ENCODE measurements at places on chromosomes 7 and 10. TPM values are rescaled to one million over a fixed set of nuclear protein-coding genes. Genes with fewer than 3 reads are reported as not detected.
A peak's percentile ranks its signal among the peaks of the same experiment; 100 is the strongest.

The KLF14 gene
- total RNA-seq: not detected

The NEUROD6 gene
- total RNA-seq: not detected

DNA sequence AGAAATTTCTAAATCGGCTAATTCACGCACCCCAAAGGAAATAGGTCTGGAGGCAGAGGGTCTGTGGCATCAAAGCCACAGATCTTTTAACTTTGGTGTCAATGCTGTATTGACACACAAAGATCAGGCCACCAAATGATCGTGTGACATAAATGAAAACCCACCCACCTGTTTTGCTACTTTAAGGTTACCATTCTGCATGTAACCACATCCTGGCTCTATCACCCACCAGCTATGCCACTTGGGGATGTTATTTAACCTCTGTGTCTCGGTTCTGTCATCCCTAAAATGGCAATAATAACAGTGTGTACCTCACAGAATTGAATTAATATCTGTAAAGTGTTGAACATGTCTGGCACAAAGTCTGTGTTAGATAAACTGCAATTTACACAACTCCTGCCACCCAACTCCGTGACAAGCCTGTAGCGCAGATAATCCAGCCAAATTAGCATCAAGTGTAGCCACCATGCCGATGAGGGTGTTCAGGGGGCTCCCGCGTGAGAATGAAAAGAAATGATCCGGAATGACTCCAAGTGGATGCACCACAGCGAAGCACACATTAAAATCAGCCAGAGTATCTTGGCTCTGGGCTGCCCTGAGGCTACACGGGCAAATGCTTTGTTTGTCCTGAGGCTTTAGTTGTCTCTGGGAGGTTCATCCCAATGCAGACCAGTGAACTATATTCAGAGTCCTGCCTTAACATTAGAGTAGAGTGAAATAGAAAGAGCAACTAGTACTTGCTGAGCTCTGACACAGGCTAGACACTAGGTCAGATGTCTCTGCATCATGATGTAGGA lies 158.4 kb upstream of the NEBL start:
- H3K4me1 ChIP-seq: no peaks in the 10 kb centered on the region
- no peak overlapping the region for H3K4me3 ChIP-seq
- no peak overlapping the region for H3K27ac ChIP-seq
- DNase-seq: no peak
- H3K36me3 ChIP-seq: no peaks in the 10 kb centered on the region

- H3K4me3 ChIP-seq: no peak overlapping the region
- H3K27me3 ChIP-seq: no peaks in the 10 kb centered on the region
- no peaks in the 10 kb centered on the region for H3K4me1 ChIP-seq
- DNase-seq: peak; percentile 67
Measured at GRCh38 chr7:38215735-38216670, 38.0 kb downstream of the STARD3NL start.

GRCh38 chr10:106439366-106439765 lies 725.1 kb downstream of the SORCS1 start:
- DNase-seq: no peak
- H3K4me3 ChIP-seq: no peak overlapping the region
- H3K27ac ChIP-seq: no peak overlapping the region

GRCh38 chr10:102675666-102676533 lies 31.6 kb downstream of the TRIM8 start:
- no peak overlapping the region for H3K27ac ChIP-seq
- H3K4me1 ChIP-seq: no peaks in the 10 kb centered on the region
- H3K36me3 ChIP-seq: no peaks in the 10 kb centered on the region
- no peaks in the 10 kb centered on the region for H3K27me3 ChIP-seq
- no peak overlapping the region for H3K4me3 ChIP-seq

- H3K4me3 ChIP-seq: no peak overlapping the region
- no peaks in the 10 kb centered on the region for H3K27me3 ChIP-seq
- no peaks in the 10 kb centered on the region for H3K4me1 ChIP-seq
Measured at GRCh38 chr10:14583252-14583651, 191.4 kb downstream of the FAM107B start.

DNA sequence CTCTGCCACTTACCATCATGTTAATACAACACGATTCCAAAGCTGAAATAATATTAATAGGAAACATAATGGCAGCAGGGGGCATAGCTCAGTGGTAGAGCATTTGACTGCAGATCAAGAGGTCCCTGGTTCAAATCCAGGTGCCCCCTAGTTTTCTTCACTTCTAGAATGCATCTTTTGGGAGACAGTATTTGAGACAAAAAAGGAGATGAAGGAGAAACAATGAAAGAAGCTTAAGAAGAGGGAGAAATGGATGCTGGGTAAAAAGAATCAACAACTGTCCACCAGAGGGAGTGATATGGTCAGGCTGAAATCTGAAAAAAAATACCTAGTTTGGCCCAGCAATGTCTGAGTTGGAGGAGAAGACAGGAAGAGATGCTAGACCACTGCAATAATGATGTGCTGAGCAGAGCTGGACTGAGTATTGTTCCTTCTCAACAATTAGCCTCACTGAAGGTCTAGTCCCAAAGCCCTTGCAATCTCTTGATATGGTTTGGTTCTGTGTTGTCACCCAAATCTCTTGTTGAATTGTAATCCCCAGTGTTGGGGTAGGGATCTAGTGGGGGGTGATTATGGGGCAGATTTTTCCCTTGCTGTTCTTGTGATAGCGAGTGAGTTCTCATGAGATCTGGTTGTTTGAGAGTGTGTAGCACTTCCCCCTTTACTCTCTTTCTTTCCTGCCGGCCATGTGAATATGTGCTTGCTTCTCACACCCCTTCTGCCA lies 48.3 kb downstream of the ZNF783 start:
- no peaks in the 10 kb centered on the region for H3K36me3 ChIP-seq
- H3K27me3 ChIP-seq: no peaks in the 10 kb centered on the region
- no peak for DNase-seq
- H3K4me3 ChIP-seq: no peak overlapping the region

GRCh38 chr10:51389415-51390321 lies 309.7 kb downstream of the CSTF2T start:
- no peak overlapping the region for H3K4me3 ChIP-seq
- no peak overlapping the region for H3K27ac ChIP-seq
- peak; percentile 47 for DNase-seq
- H3K27me3 ChIP-seq: no peaks in the 10 kb centered on the region
- H3K4me1 ChIP-seq: no peaks in the 10 kb centered on the region
- H3K36me3 ChIP-seq: no peaks in the 10 kb centered on the region

- H3K36me3 ChIP-seq: no peaks in the 10 kb centered on the region
- H3K4me3 ChIP-seq: no peak overlapping the region
- H3K27ac ChIP-seq: no peak overlapping the region
- DNase-seq: no peak
- no peaks in the 10 kb centered on the region for H3K27me3 ChIP-seq
Measured at GRCh38 chr10:5619362-5620211, 46.8 kb downstream of the ASB13 start.

DNA sequence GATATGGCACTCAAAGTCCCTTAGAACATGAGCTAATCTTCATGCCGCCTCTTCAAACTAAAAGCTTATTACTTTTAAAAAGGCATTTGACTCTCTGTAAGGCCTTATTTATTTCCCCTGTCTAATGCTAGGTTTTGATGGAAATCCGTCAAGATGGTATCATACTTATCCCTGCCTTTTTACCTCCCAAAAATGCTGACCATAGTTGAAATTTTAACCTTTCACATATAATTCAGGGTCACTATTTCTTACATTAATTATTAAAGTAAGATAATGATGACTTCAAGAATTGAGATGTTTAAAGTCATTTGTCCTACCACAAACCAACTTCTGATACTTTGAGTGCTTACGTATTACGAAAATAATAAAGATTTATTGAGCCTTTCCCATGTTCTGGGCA lies 12.3 kb upstream of the OSBPL3 start:
- H3K4me3 ChIP-seq: no peak overlapping the region
- H3K27me3 ChIP-seq: no peaks in the 10 kb centered on the region
- H3K27ac ChIP-seq: no peak overlapping the region
- no peak for DNase-seq

GRCh38 chr7:42960762-42961161 lies 28.6 kb downstream of the MRPL32 start:
- no peaks in the 10 kb centered on the region for H3K27me3 ChIP-seq
- H3K4me1 ChIP-seq: no peaks in the 10 kb centered on the region
- H3K4me3 ChIP-seq: no peak overlapping the region
- H3K27ac ChIP-seq: no peak overlapping the region
- no peaks in the 10 kb centered on the region for H3K36me3 ChIP-seq

- H3K27me3 ChIP-seq: no peaks in the 10 kb centered on the region
- no peak overlapping the region for H3K4me3 ChIP-seq
- H3K4me1 ChIP-seq: no peaks in the 10 kb centered on the region
- no peak overlapping the region for H3K27ac ChIP-seq
- H3K36me3 ChIP-seq: no peaks in the 10 kb centered on the region
Measured at GRCh38 chr10:95860166-95860940, 47.4 kb upstream of the CC2D2B start.

DNA sequence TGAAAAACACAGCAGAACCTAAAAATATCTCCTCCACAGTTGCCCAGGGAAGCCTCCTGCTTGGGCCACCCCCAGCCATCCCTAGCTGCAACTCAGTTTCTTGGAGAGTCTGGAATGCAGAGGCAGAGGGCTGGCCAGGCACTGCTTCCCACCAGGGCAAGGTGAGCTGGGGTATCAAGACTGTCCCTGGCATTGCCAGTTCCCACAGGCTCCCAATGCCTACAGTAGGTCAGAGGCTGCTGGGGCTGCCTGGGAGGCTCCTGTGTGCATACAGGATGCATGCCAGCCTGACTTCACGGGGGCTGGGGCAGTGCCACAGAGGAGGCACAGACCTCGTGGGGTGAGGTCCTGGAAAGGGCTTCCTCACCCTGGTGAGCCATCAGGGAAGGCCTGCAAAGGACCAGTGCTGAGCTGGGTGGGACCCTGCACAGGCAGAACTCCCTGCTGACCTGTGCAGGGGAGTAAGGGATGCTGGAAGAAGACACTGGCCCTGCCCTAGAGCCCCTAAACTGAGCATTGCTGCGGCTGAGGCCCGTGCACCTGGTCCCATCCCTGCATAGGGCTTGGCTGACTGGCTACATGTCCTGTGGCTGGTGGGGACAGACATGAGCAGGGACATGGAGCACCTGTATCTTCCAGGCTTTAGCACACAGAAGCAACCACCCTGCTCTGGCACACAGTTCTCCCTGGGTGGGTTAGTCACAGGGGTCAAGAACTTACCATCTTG lies 121.9 kb upstream of the RET start:
- H3K27ac ChIP-seq: no peak overlapping the region
- H3K4me3 ChIP-seq: no peak overlapping the region
- no peaks in the 10 kb centered on the region for H3K36me3 ChIP-seq
- no peaks in the 10 kb centered on the region for H3K4me1 ChIP-seq

GRCh38 chr7:55527307-55527706 lies 45.0 kb downstream of the VOPP1 start:
- no peak for DNase-seq
- H3K4me1 ChIP-seq: no peaks in the 10 kb centered on the region
- H3K4me3 ChIP-seq: no peak overlapping the region
- H3K36me3 ChIP-seq: no peaks in the 10 kb centered on the region
- no peaks in the 10 kb centered on the region for H3K27me3 ChIP-seq
- no peak overlapping the region for H3K27ac ChIP-seq

DNA sequence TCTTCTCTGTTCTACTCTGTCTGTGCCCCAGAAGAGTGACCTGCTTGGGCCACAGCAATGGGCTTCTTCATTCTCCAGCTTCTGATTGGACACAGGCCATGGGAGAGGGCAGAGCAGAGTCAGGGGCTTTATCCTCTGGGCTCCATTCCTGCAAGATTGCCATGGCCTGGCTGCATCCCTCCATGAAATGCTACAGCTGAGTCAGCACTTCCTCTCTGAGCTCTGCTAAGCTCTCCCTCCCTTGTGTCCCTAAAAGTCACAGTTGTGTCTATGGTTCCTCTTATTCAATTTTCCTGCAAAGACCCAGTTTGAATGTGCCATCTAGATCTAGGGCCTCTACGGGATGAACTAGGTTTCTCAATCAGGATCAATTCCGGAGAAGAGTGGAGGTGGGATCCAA lies 903.8 kb downstream of the TYW1 start:
- no peaks in the 10 kb centered on the region for H3K36me3 ChIP-seq
- no peak for DNase-seq

DNA sequence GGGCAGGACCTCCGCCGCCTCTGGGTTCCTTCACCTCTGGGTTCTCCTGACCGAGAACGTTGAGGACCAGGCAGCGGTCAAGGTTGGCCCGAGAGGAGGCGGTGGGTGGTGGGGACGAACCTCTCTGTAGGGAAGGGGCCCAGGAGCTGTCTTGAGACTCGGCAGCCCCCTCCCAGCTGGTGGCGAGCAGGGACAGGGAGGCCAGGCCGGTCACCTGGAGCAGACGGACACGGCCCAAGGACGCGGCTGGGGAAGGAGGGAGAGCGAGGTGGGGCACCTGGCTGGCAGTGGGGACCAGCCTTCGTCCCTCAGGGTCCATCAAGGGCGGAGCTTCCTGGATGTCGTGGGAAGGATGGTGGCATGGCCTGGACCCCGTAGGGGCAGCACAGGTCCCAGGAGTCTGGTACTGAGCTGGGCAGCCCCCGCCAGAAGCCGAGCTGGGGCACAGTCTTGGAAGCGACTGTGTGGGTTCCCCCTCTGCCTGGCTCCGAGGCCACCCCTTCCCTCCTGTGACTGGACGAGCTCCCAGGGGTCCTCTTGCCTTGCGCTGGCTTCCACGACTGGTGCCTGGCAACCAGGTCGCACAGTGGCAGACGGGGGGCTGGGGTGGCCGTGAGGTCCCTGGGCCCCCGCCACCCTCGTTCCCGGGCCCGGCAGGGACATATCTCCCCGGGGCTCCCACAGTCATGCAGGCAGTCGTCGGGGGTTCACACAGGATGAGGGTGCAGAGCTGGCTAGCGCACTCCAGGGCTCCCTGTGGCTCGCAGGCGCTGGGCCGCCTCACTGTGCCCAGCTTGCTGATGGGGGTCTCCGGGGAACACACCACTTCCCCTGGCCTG lies 89.9 kb downstream of the DNAJB6 start:
- DNase-seq: no peak
- H3K36me3 ChIP-seq: no peaks in the 10 kb centered on the region
- no peaks in the 10 kb centered on the region for H3K4me1 ChIP-seq
- no peak overlapping the region for H3K27ac ChIP-seq

DNA sequence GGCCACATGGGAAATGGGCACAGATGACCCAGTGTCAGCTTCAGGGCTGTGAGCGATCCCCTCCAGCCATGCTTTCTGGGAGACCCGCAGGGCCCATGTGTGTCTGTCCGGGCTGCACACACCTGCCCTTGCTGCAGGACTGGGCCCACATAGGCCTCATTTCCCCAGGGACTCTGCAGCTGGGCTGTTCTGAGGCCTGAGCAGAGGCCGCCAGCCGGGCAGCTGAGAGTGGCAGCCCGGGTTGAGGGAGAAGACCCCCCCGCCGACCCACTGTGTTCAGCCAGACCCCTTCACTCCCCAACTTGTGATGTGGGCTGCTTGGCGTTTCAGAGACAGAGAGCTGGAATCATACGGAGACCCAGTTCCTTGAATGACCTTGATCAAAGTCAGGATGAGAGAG lies 50.1 kb upstream of the DPYSL4 start:
- no peaks in the 10 kb centered on the region for H3K27me3 ChIP-seq
- H3K4me3 ChIP-seq: no peak overlapping the region
- H3K36me3 ChIP-seq: no peaks in the 10 kb centered on the region
- DNase-seq: no peak
